Activated T-cell treated with anti-CD3 and anti-CD28 coated beads, Interleukin-2, amount 50 U/mL, for 48 hours (primary cell): ENCODE measurements at places on chromosomes 11 and 22.

DNA sequence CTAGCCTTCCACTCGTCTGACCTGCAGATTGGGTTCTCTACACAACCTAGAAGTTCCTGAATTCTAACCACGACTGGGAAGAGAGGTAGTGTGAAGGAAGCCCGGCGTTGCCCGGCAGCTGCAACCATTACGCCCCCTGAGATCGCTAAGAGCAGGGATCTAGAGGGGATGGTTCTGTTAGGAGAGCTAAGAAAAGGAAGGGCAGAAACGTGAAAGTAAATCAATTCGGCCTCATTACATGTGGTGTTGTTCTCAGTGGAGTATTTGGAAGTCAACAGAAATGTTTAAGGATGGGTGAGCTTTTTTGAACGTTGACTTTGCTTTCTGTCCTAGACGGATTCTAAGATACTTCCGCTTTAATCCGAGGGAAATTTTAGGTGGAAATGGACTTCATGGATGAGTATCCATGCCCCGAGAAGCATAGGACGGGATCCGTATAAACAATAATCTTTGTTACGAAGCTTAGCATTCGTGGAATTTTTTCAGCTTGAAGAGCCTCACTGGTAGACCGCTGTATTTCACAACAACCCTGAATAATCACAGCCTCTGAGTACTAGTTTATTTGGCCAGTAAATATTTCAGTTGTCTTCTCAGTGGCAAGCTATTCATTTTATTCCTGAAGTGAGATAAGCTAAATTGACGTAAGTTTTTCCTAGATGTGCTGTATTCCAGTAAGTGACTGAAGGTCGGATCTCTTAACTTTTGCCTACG, 629 bp downstream of the ATP5MG start:
- no peak for DNase-seq

DNA sequence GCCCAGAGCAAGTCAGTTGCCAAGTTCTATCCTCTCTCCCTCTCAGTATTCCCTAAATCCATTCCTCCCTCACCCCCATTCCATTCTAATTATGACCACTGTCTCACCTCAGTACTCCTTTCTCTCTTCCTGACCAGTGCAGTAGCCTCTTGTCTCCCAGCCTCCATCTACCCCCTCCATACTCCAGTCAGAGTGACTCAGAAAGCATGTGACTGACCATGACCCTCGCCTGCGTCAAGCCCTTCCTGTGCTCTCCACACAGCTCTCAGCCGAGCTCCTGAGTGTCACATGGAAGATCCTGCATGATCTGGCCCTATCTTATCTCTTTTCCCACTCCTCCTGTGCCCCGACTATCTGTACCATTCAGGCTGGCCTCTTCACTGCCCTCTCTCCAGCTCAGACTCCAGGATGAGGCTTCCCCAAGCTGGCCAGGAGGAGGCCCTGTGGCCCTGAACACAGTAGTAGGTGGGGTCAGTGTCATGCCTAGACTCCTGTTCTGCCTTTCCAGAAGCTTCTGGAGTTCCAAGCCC, 42.6 kb downstream of the NEU3 start:
- no peak for DNase-seq

DNA sequence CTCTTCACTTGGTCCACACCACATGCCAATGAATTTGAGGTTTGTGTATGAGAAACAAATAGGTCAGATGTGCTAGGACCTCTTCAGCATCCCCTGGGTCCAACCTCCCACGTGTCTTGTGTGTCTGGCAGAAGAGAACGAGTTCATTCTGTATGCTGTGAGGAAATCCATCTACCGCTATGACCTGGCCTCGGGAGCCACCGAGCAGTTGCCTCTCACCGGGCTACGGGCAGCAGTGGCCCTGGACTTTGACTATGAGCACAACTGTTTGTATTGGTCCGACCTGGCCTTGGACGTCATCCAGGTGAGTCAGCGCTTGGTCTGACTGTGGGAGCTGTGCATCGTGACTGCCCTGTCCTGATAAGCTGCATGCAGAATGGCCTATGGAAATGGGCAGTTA, 101.0 kb upstream of the SORL1-AS1 start:
- DNase-seq = no peak

GRCh38 chr11:74102321-74102720, 68.5 kb downstream of the C2CD3 start:
- no peak for DNase-seq

GRCh38 chr11:26830757-26831156, 108.9 kb upstream of the SLC5A12 start:
- DNase-seq = no peak

GRCh38 chr11:122189229-122189628, 73.2 kb upstream of the BLID start:
- DNase-seq = no peak

DNA sequence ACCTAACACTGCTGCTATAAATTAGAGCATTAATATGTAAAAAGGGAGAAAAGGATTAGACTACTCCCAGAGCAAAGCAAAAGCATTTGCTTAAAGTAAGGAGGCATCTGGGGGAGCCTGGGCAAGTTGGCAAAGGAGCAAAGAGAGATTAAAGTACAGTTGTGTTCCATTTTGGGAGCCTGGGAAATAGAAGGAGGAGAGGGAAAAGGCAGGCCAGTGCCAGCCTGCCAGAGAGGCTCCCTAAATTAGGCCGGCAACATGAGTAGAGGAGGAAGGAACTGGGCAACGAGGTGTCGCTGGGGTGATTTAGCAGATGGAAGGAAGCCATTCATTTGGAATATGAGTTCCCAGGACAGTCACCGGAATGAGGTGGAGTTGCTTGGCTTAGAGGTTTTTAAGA, 186.2 kb upstream of the TBCEL start:
- no peak for DNase-seq

DNA sequence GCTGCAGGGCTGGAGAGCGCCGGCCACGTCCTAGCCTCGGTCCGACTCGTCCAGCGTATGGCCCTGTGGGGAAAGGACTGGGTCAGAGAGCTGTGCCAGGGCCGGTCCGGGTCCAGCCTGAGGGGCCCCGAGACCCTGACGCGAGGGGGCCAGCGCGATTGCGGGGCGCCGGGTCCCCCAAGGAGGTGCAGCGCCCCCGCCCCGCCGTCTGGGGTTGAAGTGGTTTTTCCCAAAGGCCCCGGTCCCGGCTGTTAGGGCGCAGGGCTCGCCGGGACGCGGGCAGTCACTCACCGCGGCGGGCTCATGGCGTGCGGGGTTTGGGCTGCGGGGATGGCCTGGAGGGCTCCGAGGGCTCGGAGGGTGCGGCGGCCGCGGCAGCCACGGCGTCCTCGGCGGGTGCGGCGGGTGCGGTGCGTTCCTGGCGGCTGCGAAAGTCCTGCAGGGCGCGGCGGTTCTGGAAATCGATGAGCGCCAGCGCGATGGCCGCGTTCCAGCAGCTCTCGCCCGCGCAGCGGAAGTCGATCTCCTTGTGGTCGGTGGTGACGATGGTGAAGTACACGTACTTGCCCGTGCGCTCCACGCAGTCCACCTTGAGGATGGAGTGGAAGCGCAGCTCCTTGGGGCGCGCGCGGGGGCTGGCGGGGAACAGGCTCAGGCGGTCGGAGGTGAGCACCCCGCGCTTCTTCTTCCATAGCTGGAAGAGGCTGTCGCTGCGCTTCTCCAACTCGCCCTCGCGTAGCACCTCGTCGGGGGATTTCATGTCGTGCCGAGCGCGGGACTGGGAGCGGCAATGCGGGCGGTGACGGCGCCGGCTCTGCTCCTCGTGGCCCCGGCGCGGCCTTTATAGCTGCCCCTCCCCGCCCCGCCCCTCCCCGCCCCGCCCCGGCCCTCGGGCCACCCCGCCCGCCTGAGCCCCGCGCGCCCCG, at the start of gene PHLDA2:
Gene PHLDA2 (minus strand): TSS at position 816 of the 926 bp plus-strand sequence. CDS start 56 bp downstream, at position 760.
- DNase-seq = peak; percentile 79

DNA sequence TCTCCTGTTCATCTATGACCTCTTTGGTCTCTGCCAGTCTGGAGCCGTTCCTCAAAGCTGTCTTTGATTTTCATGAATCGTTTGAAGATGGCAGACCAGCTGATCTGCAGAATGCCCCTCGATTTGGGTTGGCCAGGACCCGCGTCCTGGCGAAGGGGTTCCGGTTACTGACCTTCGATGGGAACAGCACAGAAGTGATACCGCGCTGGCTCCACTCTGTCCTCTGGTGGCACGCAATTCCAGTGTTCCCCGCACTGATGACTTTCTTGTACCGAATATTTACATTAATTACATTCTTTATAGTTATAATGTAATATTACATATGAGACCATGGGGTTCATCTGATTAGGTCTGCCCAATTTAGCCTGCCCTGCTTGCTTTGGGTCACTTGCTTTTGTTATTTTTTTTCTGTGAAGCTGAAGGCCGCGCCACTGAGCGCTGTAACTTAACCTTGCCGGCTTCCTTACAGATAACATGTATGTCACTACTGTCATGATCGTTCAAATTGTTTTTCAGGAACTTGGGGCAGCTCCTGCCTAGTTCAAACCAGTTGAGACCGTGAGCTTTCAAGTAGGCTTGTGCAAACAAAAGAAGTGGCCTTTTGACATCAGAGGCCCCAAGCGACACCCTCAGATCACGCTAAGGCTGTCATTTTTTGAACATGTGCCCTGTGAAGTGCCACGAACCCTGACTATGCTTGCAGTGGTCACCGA, 4.1 kb upstream of the USP18 start:
- no peak for DNase-seq

GRCh38 chr22:40789131-40789530, 30.0 kb downstream of the SLC25A17 start:
- DNase-seq = no peak

GRCh38 chr22:23673826-23674690, 16.8 kb upstream of the RGL4 start:
- no peak for DNase-seq

- DNase-seq = no peak
Observed at GRCh38 chr11:129989149-129989813, 13.4 kb downstream of the PRDM10 start.

DNA sequence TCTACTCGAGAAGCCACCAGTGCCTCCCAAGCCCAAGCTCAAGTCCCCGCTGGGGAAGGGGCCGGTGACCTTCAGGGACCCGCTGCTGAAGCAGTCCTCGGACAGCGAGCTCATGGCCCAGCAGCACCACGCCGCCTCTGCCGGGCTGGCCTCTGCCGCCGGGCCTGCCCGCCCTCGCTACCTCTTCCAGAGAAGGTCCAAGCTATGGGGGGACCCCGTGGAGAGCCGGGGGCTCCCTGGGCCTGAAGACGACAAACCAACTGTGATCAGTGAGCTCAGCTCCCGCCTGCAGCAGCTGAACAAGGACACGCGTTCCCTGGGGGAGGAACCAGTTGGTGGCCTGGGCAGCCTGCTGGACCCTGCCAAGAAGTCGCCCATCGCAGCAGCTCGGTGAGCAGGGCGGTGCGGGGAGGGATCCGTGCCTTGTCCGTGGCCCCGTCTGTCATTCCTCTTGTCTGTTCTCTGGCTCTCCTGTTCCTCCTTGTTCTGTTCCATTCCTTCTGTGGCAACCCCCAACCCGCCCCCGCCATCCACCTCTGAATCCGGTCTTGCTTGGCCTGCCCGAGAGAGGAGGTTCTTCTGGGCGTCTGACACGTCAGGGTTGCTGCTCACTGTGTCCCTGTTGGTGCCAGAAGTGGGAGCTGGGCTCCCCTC, 15.8 kb upstream of the ACR start:
- no peak for DNase-seq

- DNase-seq = no peak
Observed at GRCh38 chr11:96741068-96741467, 351.3 kb downstream of the JRKL start.

DNA sequence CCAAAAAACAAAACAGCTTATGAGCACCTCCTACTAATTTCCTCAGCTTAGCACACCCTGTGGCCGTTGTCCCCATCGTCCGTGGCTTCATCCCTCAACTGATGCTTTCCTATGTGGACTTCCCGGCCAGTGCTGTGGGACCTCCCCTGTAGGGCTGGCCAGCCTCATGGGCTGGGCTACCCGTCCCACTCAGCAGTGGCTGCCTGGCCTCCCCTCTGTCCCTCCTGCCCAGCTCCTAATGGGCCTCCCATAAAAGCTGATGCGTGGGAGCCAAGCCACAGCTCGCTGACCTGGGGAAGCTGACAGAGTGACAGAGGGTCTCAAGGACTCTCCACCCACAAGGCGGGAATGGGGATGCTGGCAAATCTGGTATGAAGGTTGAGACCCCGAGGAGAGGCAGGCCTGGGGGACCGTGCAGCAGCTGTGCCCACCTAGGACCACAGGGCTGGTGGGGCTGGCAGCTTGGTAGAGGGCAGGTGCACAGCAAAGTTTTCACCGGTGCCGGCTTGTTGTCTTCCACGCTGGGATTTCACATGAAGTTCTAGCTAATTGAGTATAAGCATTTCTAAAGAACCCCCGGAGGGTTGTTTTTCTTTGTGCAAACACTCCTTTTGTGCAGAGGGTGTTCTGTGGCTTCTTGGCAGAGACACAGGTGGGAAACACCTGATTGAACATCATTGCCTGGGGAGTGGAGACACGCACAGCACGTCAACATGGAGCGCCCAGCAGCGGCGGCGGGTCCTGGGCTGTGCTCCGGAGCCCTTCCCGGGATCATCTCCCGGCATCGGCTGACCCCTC, 23.2 kb downstream of the TBX1 start:
- DNase-seq = no peak

DNA sequence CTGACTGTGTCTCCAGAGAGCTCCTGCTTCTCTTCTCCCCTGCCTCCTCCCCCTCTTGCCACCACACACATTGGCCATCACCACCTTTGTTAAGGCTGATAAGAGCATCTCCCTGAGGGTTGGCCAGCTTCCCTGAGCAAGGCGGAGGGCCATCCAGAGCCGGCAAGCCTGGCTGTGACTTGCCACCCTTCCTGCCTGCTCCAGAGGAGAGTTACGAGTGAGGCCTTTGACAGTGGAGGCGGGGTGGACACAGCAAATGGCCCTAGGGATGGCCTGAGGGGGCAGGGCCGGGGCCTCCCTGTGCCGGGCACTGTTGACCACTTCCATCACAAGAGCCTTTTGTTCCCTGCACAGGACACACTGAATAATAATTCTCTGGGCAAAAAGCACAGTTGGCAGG, 5.4 kb downstream of the FREY1 start:
- no peak for DNase-seq

GRCh38 chr11:10257478-10257877, 36.5 kb downstream of the SBF2 start:
- no peak for DNase-seq

DNA sequence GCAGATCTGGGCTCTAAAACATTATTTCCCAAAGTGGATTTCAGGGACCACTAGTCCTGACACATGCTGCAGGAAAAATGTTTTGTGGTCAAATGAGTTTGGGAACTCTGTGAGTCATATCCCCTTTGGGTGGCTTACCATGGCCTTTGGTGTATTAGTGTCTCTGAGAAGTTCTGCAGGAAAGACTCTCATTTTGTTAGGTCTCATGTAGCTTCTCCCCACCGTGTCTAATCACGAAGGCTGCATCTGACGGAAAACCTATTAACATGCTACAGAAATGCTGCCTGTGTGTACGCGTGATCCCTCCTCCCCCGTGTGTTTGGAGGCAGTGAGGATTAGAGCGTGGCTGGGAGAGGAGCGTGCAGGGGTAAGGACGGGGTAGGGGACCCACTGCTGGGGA, 191.7 kb downstream of the ST3GAL4 start:
- DNase-seq = no peak

DNA sequence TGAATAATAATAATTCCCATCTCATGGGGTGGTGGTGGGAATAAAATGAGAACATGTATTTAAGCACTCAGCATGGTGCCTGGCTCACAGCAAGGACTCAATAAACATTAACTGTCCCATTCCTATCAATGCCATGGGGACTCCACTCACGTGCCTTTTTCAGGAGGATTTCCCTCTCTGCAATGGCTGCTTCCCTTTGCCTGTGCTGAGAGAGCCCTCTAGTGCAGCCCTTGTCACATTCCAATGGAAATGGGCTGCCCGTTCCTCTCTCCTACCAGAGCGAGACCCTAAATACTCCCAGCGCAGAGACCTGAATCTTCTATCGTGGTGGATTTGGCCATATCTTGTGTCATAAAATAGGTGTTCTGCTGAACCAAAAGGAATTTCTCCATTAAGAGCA, 621.5 kb upstream of the B3GAT1 start:
- no peak for DNase-seq

GRCh38 chr11:98736833-98737232, 283.9 kb upstream of the CNTN5 start:
- no peak for DNase-seq
